ENCODE measurements at places on chromosomes 6 and 20. TPM values are rescaled to one million over a fixed set of nuclear protein-coding genes. Genes with fewer than 3 reads are reported as not detected.

The OR2B6 gene
- total RNA-seq: not detected

The BHLHE23 gene
- total RNA-seq: not detected

The RFX6 gene
- total RNA-seq: not detected

The SPAG4 gene
- total RNA-seq: 4.7 TPM

The KIF6 gene
- 0.16 TPM for total RNA-seq

The VSTM2L gene
- total RNA-seq: 0.32 TPM

All from bronchial smooth muscle cell (primary cell).